ENCODE measurements at places on chromosomes 5 and 9. TPM values are rescaled to one million over a fixed set of nuclear protein-coding genes. Genes with fewer than 3 reads are reported as not detected.

The TRIO gene
- total RNA-seq = 21.5 TPM

DNA sequence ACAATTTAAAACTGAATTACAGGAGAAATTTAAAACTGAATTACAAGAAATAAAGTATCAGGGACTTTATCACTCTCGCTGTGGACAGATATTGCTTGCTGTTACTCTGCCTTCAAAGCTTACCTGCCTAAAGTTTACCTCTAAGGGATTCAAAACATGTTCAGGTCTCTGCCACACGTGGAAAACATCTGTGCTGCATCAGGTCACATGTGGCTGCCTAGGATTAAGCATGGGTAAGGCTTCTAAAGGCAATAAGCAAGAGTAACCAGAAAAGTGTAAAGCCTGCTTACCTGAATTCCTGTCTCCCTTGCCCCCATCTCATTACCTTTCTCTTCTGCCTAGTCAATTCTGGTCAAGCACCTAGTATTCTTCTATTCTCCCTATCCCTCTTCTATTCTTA is 18.9 kb downstream of the MINAR2 start:
- ATAC-seq = no peak

GRCh38 chr5:140117523-140117922 is 3.6 kb downstream of the PURA start:
- no peak for ATAC-seq

The LRRC70 gene
- 1.1 TPM for total RNA-seq

DNA sequence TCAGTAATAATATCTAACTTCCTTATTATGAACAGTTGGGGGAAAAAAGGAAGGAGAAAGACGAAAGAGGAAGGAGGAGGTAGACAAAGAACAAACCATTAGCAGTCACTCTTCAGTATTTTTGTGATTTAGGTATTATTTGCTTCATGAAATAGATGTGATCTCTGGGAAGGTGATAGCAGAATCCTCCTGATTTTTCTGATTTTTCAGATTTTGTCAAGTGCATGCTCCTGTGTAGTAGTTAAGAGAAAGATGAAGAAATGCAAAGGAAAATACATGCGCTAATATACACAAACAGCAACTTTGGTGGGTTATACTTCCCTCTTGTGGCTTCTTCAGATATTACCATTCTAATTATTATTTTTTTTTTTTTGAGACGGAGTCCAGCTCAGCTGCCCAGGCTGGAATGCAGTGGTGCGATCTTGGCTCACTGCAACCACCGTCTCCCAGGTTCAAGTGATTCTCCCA is 31.6 kb downstream of the LMNB1 start:
- ATAC-seq = no peak

GRCh38 chr5:53407373-53407772 is 73.1 kb upstream of the FST start:
- ATAC-seq = no peak

- ATAC-seq = no peak
Measured at GRCh38 chr5:396531-396961, 46.4 kb upstream of the EXOC3 start.

GRCh38 chr5:6747103-6747502 is 33.9 kb downstream of the TENT4A start:
- ATAC-seq = no peak

DNA sequence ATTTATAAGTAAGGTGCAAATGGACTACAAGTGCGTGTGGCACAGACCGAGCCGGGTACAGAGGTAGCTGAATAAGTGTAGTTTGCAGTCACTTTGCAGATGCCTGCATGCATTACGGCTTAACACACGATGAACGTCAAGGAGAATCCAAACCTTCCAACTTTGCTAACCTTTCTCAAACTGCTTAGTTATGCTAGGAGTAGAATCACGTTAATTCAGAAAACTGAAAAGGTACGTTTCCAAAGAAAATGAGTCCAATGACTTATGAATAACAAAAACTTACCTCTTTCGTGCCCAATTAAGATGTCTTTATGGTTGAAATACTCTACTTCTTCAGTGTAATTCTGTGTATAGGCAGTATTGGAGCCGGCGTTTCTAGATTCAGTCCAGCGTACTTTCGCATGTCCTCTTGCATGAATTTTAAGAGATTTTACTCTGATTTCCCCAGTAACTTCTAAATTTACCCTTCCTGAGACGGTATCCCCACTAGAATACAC is 539 bp downstream of the ARRDC3 start:
- no peak for ATAC-seq

- ATAC-seq = no peak
Measured at GRCh38 chr5:88967633-88968585, 84.9 kb upstream of the MEF2C start.

The CDKN2B-AS1 gene
- total RNA-seq = 0.64 TPM

GRCh38 chr5:145975361-145976066 is 39.1 kb downstream of the SH3RF2 start:
- ATAC-seq = no peak

GRCh38 chr9:133615186-133615585 is 6.0 kb upstream of the FAM163B start:
- ATAC-seq = no peak

GRCh38 chr9:127444921-127445850 is 6.0 kb downstream of the RPL12 start:
- no peak for ATAC-seq

The NRARP gene
- 0.86 TPM for total RNA-seq

DNA sequence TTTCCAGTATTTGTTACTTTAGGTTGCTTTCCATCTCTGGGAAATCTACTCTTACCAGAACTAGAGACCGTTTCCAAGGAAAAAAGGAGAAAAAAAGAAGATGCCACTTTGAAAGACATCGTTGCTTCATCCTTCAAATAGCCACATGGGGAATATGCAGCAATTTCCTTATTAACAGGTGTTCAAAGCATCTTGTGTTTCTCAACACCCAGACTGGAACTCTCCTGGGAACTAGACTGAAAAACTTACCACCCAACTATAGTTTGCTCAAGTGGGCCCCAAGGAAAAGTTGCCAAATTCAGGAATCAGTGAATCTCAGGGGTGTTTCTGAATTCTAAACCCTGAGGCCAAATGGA is 80.0 kb upstream of the JAK2 start:
- ATAC-seq = no peak

The UQCRQ gene
- 219 TPM for total RNA-seq

DNA sequence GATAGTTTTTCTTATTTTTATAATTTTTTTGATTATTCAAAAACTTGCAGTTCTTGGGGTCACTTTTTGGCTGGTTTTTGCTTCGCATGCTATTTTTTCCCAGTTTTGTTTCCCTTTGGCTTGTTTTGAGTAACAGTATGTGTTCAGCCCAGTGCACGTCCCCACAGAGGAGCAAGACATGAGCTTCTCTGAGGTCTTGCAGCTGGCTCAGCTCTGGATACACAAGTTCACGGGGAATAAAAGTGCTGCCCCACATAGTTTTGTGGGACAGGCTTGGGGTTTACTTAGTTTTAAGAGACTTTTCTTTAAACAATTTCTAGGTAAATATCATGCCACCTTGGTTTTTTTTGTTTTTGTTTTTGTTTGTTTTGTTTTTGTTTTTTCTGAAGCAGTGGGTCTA is 297.8 kb upstream of the IRX1 start:
- no peak for ATAC-seq

DNA sequence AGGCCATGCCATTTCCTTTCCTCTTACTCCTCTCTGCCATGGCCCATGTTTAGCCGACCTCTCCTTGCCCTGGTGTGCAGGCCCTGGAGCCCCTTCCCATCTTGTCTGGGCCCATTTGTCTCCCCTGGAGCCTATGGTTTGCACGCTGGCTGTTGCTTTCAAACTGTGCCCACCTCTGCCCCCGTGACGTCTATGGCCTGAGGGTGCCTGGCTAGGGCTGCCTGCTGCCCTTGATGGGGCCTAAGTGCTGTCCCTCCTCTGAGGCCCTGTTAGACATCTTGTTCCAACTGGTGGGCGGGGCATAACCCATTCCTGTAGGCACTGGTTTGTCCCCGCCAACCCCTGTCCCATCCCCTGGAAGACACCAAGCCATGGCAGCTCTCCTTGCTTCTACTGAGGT is 22.7 kb upstream of the ENHO start:
- no peak for ATAC-seq

The TRIM7 gene
- total RNA-seq = 5.9 TPM

DNA sequence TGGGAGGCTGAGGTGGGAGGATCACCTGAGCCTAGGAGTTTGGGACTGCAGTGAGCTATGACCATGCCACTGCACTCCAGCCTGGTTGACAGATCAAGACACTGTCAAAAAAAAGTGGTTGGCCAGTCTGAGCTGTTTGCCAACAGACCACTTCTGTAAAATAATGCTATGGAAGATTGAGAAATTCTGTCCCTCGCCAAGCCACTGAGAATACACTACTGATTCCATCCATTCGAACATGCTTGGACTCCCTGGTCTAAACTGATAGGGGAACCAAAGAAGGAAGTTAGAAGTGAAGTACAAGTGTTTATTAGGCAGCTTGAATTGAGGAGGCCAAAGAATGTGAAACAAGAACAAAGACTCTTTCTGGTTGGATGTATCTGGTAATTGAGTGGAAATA is 27.2 kb downstream of the ENC1 start:
- no peak for ATAC-seq

GRCh38 chr5:31479706-31480105 is 52.2 kb downstream of the DROSHA start:
- no peak for ATAC-seq

GRCh38 chr5:152456815-152457443 is 51.9 kb upstream of the NMUR2 start:
- ATAC-seq = no peak

All from activated T-helper 17 cell treated with anti-CD3 and anti-CD28 coated beads, Interleukin-2, amount 50 U/mL, for 72 hours (primary cell).